Naive thymus-derived CD4-positive, alpha-beta T cell (primary cell): ENCODE measurements at places on chromosomes 3 and 15. TPM values are rescaled to one million over a fixed set of nuclear protein-coding genes. Genes with fewer than 3 reads are reported as not detected.

The ITGA11 gene
- 0.08 TPM for total RNA-seq

The AHSG gene
- not detected for total RNA-seq

The CDCP1 gene
- total RNA-seq, result 0.22 TPM

The GRM7 gene
- not detected for total RNA-seq

The CLRN1 gene
- total RNA-seq, result not detected

The RYR3 gene
- total RNA-seq, result not detected

The ALDH1L1 gene
- total RNA-seq, result not detected

The SOX2 gene
- total RNA-seq, result not detected

The IGSF10 gene
- total RNA-seq, result not detected

The TLR9 gene
- total RNA-seq, result 2.3 TPM

The COPS2 gene
- total RNA-seq, result 62.1 TPM

GRCh38 chr3:13376091-13376490 is 44.0 kb downstream of the NUP210 start:
- no peaks in the 10 kb centered on the region for H3K27me3 ChIP-seq
- no peak overlapping the region for H3K4me3 ChIP-seq
- no peak overlapping the region for H3K27ac ChIP-seq
- no peak for DNase-seq
- no peaks in the 10 kb centered on the region for H3K4me1 ChIP-seq

DNA sequence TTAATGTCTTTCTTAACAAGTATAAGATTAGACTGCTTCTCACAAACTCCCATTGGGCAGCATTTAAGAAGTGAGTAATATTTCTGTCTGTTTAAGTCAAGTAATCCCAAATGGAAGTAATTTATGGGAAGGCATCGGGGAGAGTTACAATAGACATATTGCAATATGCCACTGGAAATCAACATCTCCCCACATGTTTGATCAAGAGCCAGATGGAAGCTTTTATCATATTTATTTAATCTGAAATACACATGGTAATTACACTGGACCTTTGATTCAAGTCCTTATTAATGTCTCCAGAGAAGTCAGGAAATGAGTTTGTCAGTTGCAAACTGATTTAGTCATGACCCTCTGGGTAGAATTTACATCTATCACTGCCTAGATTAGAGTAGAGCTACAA is 943.8 kb downstream of the VGLL3 start:
- H3K36me3 ChIP-seq, result no peaks in the 10 kb centered on the region
- no peak overlapping the region for H3K27ac ChIP-seq
- no peaks in the 10 kb centered on the region for H3K27me3 ChIP-seq
- no peak overlapping the region for H3K4me3 ChIP-seq
- H3K4me1 ChIP-seq, result no peaks in the 10 kb centered on the region

DNA sequence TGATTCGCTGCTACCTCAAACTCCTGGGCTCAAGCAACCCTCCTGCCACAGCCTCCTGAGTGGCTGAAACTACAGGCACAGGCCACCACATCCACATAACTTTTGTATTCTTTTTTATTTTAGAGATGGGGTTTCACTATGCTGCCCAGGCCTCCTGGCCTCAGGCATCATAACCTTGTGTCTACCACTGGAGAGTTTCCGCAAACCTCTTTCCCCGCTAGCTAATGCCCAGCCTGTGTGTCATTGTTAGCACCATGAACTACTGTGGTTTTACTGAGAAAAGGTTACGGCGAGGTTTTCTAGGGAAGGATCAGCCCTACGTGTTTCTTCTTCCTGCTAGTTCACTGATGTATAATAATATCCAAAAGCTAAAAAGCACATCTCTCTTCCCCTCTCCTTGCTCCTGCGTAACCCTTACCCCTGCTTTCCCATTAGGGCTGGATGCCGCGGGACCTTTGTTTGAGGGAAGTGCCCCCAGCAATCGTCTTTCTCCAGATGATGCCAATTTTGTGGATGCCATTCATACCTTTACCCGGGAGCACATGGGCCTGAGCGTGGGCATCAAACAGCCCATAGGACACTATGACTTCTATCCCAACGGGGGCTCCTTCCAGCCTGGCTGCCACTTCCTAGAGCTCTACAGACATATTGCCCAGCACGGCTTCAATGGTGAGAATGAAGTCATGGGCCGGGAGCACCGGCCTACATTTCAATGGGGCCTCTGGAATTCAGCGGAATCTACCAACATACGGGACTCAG is 113.7 kb downstream of the LIPC start:
- no peak overlapping the region for H3K27ac ChIP-seq
- no peak for DNase-seq
- H3K27me3 ChIP-seq, result no peaks in the 10 kb centered on the region
- no peak overlapping the region for H3K4me3 ChIP-seq
- H3K4me1 ChIP-seq, result no peaks in the 10 kb centered on the region

- no peaks in the 10 kb centered on the region for H3K36me3 ChIP-seq
- H3K4me3 ChIP-seq, result no peak overlapping the region
- no peak overlapping the region for H3K27ac ChIP-seq
- DNase-seq, result no peak
These were observed 111.0 kb upstream of the RAP2B start for GRCh38 chr3:153050978-153051377.

DNA sequence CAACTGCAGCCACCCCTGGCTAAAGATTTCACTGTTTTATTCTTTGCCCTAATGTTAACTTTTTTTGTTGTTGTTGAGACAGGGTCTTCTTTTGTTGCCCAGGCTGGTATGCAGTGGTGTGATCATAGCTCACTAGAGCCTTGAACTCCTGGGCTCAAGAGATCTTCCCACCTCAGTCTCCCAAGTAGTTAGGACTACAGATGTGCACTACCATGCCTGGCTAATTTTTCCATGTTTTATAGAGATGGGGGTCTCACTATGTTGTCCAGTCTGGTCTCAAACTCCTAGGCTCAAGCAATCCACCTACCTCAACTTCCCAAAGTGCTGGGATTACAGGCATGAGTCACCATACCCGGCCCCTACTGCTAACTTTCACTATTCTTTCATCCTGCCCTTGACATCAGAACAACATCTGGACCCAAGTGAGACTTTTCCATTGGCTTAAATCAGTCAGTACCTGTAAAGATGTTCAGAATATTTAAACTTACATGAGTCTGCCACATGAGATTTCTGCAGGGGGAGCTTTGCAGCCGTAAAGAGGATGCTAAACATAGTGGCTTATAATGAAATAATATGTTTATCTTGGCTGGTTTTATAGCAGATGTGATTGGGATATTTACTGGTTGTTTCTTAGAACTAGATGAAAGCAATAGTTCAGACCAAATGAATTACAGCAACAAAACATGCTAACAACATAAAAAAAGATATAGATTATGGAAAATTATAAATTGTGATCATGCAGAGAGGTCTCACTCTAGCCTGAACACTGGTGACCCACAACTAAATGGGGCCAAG is 73.6 kb downstream of the HMG20A start:
- H3K27me3 ChIP-seq, result no peaks in the 10 kb centered on the region
- H3K4me3 ChIP-seq, result no peak overlapping the region
- no peak for DNase-seq
- peaks cover 3% of the 10 kb centered on the region for H3K4me1 ChIP-seq
- no peaks in the 10 kb centered on the region for H3K36me3 ChIP-seq

- no peak overlapping the region for H3K4me3 ChIP-seq
- no peak overlapping the region for H3K27ac ChIP-seq
- H3K27me3 ChIP-seq, result no peaks in the 10 kb centered on the region
- no peak for DNase-seq
- no peaks in the 10 kb centered on the region for H3K36me3 ChIP-seq
These were observed 469.5 kb downstream of the CNTN4 start for GRCh38 chr3:2568156-2568555.

GRCh38 chr3:150765949-150766720 is 3.2 kb upstream of the SIAH2 start:
- peaks cover 4% of the 10 kb centered on the region for H3K4me1 ChIP-seq
- peak; percentile 44 for DNase-seq
- peaks cover 3% of the 10 kb centered on the region for H3K36me3 ChIP-seq
- no peaks in the 10 kb centered on the region for H3K27me3 ChIP-seq
- H3K27ac ChIP-seq, result no peak overlapping the region

GRCh38 chr3:42205800-42206514 is 60.0 kb downstream of the CCK start:
- H3K4me1 ChIP-seq, result no peaks in the 10 kb centered on the region
- H3K4me3 ChIP-seq, result no peak overlapping the region
- H3K36me3 ChIP-seq, result no peaks in the 10 kb centered on the region
- no peak overlapping the region for H3K27ac ChIP-seq
- DNase-seq, result no peak

DNA sequence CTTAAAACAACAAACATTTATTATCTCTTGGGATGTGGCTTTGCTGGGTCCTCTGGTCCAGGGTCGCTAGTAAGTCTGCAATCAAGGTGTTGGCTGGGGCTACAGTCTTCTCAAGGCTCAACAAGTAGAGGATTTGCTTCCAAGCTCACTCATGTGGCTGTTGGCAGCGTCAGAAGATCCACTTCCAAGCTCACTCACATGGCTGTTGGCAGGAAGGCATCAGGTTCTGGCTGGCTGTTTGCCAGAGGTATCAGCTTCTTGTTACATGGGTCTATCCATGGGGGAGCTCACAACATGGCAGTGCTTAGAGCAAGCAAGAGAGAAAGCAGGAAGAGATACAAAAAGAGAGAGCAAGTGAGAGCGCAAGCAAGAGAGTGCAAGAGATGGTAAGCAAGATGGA is 15.0 kb upstream of the BNC1 start:
- peaks cover 4% of the 10 kb centered on the region for H3K27me3 ChIP-seq
- no peaks in the 10 kb centered on the region for H3K36me3 ChIP-seq
- no peak overlapping the region for H3K4me3 ChIP-seq
- no peak for DNase-seq
- H3K4me1 ChIP-seq, result no peaks in the 10 kb centered on the region

DNA sequence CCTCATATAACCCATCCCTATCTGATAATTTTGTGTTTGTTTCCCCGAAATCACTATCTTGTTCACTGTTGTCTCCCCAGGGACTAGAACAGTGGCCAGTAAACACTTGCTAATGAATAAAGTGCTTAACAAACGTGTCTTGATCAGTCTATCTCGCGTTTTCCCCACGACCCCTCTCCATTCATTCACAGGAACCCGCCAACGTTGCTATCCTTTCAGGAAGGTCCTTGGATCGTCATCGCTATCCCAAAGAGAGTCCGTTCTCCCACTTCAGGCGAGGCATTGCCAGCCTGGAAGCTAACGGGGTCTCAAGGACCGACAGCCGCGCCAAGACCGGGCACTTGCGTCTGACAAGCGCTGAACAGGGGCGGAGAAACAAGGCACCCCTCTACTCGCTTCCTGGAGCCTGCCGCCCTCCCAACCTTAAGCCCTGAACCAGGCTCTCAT is 344 bp downstream of the LINS1 start:
- no peaks in the 10 kb centered on the region for H3K27me3 ChIP-seq
- peak overlapping the region; percentile 91 for H3K27ac ChIP-seq
- DNase-seq, result no peak
- H3K4me1 ChIP-seq, result peaks cover 55% of the 10 kb centered on the region
- H3K36me3 ChIP-seq, result no peaks in the 10 kb centered on the region

DNA sequence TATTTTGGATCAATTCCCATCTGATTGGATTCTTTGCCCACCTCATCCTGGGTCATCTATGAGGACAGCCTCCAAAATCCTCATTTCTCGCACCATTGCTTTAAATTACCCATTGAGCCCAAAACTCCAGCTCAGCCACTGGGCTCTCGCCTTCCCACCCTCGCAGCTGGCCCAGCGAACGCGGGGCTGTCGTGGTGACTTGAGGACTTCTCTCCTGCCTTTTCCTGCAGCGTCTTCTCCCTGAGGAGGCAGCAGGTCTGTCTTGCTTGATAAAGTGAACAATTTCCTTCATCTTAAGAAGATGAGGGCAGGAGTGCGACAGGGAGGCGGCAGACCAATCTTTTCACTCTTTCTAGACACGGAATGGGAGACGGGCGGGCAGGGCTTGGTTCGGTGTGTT is 33.0 kb upstream of the SNRPA1 start:
- DNase-seq, result no peak
- no peak overlapping the region for H3K27ac ChIP-seq

DNA sequence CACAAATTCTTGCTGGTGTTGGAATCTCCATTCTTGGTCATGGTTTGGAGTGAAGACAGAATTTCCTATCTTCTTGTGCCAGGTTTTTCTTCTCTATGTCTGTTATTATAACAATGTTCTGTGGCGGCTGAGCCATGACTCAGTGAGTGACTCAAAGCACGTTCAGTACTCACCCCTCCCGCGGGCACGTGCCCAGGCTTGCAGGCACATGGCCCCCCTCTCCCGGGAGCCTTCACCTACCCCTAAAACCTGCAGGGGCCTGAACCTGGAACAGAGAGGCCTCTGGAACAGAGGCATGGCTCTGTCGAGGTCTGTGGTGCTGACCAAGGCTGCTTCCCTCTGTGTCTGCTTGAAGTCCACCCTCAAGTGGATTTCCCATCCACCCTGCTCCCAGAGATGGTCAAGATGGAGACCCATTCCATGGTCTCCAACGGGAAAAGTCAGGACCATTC is 27.6 kb downstream of the PLXNB1 start:
- no peak overlapping the region for H3K27ac ChIP-seq
- H3K4me1 ChIP-seq, result no peaks in the 10 kb centered on the region
- H3K27me3 ChIP-seq, result no peaks in the 10 kb centered on the region
- H3K36me3 ChIP-seq, result no peaks in the 10 kb centered on the region
- no peak overlapping the region for H3K4me3 ChIP-seq

- H3K27ac ChIP-seq, result no peak overlapping the region
- no peaks in the 10 kb centered on the region for H3K36me3 ChIP-seq
- no peaks in the 10 kb centered on the region for H3K27me3 ChIP-seq
- no peak overlapping the region for H3K4me3 ChIP-seq
These were observed 314.0 kb upstream of the WNT5A start for GRCh38 chr3:55801068-55801467.
